Inflammatory macrophage (primary cell): ENCODE measurements at places on chromosomes 7 and 10.

- no peak for DNase-seq
Observed at GRCh38 chr10:112510384-112510783, 63.4 kb downstream of the VTI1A start.

DNA sequence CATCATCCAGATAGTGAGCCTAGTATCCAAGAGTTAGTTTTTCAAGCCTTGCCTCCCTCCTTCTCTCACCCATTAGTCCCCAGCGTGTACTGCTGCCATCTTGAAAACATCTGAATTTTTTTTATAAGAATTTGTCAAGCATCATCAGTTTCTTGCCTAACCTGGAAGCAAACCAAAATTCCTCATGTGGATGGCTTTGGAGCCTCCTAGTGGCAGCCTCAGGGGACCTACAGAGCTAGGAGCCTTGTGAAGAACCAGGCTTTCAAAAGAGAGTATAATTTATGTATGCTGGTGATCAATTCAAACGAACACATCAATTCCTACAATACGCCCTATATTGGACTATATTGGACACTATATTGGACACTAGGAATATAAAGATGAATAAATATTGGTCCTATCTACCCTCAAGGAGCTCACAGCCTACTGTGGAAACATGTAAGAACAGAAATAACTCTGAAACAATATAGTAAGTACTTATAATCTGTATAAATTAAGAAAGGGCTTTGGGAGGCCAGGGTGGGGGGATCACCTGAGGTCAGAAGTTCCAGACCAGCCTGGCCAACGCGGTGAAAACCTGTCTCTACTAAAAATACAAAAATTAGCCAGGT is 63.4 kb downstream of the HPSE2 start:
- DNase-seq: peak; percentile 7

DNA sequence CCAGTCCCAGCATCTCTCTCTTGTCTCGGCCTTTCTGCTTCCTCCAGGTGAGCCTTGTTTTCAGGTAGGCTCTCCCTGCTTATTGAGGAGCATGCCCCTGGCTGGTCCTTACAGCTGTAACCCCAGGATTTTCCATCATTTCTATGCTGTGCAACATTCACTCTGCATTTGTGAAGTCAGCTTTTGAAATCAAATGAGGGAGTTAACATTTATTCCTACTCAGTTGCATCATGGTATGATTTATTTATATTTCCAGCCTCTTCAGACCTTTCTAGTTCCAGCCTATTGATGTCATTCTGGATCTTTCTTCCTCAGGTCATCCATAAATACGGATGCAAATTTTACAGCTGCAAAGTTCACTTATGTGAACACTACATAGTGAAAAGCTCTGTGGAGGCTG is 755.6 kb downstream of the TYW1 start:
- DNase-seq: no peak

DNA sequence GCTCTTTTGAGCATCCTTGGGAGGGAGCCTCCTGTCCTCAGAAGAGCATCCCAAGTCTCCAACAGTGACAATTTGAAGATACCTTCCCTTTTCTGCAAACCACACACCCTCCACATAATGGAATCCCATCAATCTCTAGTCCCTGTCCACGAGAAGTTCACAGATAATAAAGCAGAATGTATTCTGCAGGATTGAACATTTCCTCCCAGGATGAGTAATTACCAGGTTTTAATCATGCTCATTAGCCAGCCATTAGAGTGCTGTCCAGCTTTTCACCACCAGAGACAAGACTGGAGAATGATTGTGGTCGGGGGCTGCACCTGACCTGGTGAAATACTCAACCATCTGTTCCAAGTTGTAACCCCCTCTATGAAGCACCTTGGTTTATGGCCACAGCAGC is 958.6 kb downstream of the KCNMA1 start:
- no peak for DNase-seq

DNA sequence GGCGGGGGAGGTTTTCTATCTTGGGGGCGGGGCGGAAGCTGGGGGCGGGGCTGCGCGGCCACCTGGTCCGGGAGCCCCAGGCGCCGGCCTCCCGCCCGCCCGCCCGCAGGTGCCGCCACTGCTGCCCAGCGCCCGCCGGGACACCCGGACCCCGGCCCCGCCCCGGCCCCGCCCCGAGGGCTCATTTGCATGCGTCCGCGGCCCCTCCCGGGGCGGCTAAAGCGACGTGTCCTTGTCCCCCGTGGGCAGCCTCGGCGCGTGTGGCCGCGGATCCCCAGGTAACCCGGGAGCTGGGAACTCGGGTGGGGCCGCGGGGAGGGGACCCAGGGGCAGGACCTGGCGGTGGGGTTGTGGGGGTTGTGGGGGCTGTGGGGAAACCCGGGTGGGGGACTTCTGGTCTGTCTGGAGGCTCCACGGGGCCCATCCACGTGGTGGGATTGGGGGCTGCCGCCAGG is at the start of gene BHLHA15:
BHLHA15 (plus strand) TSS at position 219 of the 455 bp plus-strand sequence. CDS start 871 bp downstream, outside the sequence.
- DNase-seq: no peak

DNA sequence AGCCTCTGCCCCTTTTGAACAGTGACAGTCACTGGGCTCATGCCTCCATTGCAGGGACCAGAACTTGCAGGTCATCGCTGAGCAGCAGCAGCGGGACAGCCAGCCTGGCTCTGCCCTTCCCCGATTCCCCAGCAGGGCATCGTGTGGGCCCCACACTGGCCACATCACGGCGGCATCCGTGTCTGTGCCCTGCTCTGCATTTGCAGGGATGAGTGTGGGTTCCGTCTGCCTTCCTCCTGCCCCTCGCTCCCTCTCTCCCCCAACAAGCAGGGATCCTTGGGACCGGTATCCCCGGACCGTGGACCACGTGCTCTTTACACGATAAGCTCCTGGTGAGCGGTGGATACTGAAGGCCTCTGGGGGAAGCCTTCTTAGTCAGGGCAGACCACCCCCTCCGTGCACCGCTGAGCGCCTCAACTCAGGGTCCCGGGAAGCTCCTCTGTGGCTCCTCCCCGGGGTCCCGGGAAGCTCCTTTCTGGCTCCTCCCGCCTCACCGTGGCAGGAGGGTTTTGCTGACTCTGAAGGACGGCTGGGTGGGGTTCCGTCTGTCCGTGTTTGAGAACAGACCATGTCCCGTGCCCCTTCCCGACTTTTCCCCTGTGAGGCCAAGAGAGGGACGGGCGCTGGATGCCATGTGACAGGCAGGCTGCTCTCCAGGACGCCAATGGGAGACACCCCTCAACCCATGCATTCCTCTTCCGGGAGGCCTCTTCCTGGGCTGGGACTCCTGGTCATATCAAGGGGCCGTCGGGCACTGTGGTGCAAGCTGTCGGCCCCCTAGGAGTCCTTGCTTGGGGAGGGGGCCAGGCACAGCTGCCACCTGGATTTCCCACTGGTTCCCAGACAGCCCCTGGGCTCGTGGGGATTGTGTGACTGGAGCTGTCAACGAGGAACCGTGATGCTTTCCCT is 23.5 kb upstream of the NKX6-2 start:
- DNase-seq: no peak

- DNase-seq: no peak
Observed at GRCh38 chr10:10038348-10038747, 979.3 kb upstream of the CELF2 start.

DNA sequence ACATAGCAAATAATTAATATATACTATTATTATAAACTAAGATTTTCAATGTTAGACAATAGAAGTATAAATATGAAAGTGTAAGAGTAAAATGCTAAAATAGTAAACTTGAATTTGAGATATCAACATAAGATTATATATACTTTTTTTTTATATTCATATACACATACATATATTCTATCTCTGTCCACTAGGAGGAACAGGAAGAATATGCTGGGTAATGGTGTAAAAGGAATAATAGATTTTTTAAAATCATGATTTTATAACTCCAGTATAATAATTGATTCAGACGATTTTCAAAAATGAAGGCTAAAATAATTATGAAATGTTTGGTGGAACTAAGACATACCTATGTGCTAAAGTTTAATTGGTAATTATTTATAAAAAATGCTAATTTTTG is 37.7 kb downstream of the AGMO start:
- DNase-seq: no peak

GRCh38 chr7:24778543-24779282 is 21.4 kb upstream of the GSDME start:
- DNase-seq: peak; percentile 98

DNA sequence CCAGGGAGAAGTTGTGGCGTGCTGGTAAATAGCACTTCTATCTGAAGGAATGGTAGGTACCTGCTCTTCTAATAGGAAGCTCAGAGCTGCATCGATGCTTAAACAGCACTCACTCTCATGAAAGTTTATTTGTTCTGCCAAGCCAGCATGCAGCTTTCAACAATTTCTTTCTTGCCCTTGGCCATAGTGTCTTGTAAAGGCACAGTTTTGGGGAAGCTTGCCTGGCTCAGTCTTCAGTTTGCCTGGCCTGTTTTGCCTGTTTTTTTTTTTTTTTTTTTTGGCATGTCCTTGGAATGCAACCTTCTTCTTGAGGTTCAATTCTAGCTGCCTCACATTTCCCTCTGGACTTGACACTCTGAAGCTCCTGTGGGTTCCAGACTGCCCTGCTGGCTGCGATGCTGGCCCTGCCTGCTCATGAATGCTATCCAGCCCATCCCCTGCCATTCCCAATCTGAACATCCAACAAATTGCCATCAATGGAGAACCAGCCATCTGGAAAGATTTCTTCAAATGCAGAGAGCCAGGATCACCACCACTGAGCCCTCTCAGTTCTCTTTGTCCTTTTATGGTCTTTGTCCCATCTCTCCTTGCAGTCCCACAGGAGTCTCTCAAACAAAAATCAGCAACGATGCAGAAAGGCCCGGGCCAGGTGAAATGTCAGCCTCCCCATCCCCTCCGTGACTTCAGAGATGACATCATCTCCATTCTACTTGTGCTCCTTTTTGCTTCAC is 133.9 kb downstream of the ANLN start:
- no peak for DNase-seq

DNA sequence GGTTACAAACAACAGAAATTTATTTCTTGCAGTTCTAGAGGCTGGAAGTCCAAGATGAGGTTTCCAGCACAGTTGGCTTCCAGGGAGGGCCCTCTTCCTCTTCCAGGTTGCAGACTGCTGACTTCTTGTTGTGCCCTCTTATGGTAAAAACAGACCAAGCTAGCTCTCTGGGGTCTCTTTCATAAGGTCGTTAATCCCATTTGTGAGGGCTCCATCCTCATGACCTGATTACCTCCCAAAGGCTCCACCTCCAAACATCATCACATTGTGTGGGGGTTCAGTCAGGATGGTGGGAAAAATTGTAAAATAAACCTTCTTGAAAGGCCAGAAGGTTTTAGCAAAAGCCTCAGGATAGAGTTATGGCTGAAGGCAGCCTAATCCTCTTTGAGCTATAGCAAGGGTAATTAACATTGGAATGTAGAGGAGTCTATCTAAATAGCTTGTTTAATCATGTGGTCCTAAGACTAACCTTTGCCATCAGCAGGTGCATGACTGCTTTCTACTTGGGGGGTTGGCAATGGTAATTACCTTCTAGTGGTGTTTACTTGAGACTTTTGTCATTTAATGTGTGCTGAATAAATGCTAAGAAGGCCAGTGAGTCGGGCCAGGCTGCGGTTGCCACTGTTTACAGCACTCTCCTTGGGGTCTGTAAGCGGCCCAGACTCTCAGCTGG is 80.8 kb downstream of the PPP1R17 start:
- DNase-seq: no peak
